Karpas-422 (cell line): ENCODE measurements at places on chromosomes 4 and X. TPM values are rescaled to one million over a fixed set of nuclear protein-coding genes. Genes with fewer than 3 reads are reported as not detected.

- no peak overlapping the region for H3K4me3 ChIP-seq
- no peaks in the 10 kb centered on the region for H3K4me1 ChIP-seq
- peak; percentile 78 for DNase-seq
- H3K27ac ChIP-seq = no peak overlapping the region
- H3K27me3 ChIP-seq = no peaks in the 10 kb centered on the region
- H3K36me3 ChIP-seq = no peaks in the 10 kb centered on the region
These were observed 151.3 kb upstream of the TTC29 start for GRCh38 chr4:147096667-147097604.

DNA sequence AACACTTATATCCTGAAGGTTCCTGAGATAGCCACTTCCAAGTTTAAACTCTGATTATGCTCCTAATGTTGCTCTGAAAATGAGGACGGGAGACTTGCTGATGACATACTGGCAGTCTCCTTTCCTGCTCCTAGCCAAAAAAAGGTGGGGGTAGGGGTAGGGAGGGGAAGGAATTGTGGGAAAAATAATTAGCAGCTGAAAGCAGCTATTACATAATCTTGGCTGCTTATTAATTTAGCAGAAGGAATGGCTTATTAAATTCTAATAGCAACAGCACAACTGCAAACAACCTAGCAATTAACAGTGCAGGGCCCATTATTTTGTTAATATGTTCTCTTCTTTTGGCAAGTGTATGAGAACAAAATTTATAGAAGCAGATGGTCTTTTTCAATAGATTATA lies 2.0 kb upstream of the AP1S2 start:
- peaks cover 37% of the 10 kb centered on the region for H3K4me1 ChIP-seq
- H3K27ac ChIP-seq = peak overlapping the region; percentile 80
- DNase-seq = no peak
- H3K36me3 ChIP-seq = no peaks in the 10 kb centered on the region
- H3K27me3 ChIP-seq = no peaks in the 10 kb centered on the region

MAGEA4 gene
- total RNA-seq = not detected in 2 replicates

DNA sequence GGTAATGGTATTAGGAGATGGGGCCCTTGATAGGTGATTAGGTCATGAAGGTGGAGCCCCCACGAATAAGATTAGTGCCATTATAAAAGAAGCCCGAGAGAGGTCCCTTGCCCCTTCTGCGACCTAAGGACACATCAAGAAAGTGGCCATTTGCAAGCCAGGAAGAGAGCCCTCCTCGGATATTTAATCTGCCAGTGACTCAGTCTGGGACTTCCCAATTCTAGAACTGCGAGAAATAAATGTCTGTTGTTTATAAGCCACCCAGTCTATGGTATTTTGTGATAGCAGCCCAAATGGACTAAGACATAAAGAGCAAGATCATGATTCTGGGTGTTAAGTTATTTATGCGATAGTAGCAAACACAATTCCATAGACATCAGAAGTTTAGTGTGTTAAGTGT lies 192.2 kb downstream of the LDB2 start:
- no peak overlapping the region for H3K27ac ChIP-seq
- H3K36me3 ChIP-seq = no peaks in the 10 kb centered on the region
- DNase-seq = no peak
- H3K4me3 ChIP-seq = no peak overlapping the region
- H3K4me1 ChIP-seq = no peaks in the 10 kb centered on the region
- H3K27me3 ChIP-seq = no peaks in the 10 kb centered on the region

DNA sequence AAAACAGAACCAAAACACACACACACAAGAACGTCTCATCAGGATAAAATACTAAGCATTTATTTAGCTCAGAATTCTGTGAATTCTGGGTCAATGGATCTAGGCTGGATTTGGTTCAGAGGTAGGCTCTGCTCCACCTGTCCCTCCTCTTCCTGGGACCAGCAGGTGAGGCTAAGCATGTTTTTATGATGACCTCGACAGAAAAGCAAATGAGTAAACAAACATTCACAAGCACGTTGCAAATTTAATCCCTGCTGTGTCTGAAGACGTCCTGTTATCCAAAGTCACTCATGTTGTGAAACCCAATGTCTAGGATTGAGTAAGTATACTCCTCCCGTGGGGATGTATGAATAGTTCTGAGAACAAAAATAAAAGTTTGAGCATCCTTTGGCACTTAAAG lies 371.4 kb upstream of the TECRL start:
- no peak overlapping the region for H3K27ac ChIP-seq
- no peak for DNase-seq
- no peaks in the 10 kb centered on the region for H3K27me3 ChIP-seq
- H3K4me3 ChIP-seq = no peak overlapping the region
- H3K4me1 ChIP-seq = no peaks in the 10 kb centered on the region

DNA sequence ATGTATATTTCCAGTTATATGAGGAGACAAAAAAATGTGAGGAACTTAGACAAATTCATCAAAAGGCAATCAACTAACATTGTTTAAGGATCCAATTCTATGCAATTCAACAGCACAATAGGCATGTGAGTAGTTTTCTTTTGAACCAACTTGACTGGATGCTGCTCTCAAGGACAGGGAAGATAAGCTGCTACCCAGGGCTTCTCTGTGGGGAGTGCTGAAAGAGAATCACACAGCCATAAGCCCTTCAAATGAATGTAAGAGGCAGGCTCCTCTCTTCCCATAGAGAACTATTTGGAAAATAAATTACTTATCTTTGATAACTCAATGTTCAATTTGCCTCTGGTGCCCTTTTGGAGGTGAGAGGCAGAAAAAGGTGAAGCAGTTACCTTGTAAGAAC lies 1413.6 kb downstream of the PCDH7 start:
- no peaks in the 10 kb centered on the region for H3K36me3 ChIP-seq
- no peak overlapping the region for H3K4me3 ChIP-seq
- no peak overlapping the region for H3K27ac ChIP-seq
- H3K27me3 ChIP-seq = no peaks in the 10 kb centered on the region

ETDB gene
- total RNA-seq = not detected in 2 replicates

- no peaks in the 10 kb centered on the region for H3K4me1 ChIP-seq
- H3K4me3 ChIP-seq = no peak overlapping the region
These were observed 91.2 kb downstream of the ABLIM2 start for GRCh38 chr4:8067274-8067936.
